Stimulated activated CD8-positive, alpha-beta memory T cell treated with anti-CD3 and anti-CD28 coated beads, Interleukin-2, amount 100 ng/mL, for 1 hour (primary cell): ENCODE measurements at places on chromosomes 13 and 19.
A peak's percentile ranks its signal among the peaks of the same experiment; 100 is the strongest.

GRCh38 chr19:48415395-48415794 lies 21.9 kb downstream of the GRIN2D start:
- peak; percentile 51 for DNase-seq

DNA sequence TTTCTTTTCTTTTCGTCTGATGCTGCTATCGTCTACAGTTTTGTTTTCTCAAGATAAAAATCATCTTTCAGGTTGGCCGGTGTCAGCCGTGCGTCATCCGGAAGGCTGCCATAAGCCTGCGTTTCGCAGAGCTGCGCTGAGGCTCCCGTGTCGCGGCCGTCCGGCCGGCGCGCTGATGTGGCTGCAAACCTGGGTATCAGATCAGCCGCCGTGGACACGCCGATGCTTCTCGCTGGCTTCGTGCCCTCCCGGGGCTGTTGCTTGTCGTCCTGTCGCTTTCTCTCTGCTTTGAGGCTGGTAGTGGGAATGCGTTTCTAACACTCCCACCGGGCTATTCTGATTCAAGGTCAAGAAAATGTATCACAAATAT lies 45.9 kb upstream of the TFDP1 start:
- DNase-seq, result no peak

DNA sequence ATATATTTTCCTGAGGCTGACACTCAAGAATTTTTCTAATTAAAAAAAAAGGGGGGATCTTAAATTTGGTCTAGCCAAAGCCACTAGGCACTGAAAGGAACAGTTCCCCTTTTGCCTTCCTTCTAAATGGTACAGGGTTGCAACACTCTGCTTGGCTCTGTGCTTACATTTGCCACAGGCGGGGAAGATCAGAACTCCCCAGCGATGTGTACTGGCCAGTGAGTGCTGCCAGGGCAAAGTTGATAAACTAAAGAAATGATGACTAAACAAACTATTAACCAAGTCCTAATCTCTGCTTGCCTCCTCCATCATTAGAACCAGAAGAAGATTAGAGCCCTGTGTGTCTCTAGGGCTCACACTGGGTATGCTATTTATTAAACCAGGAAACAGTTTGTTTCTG lies 75.3 kb upstream of the SCEL start:
- no peak for DNase-seq

GRCh38 chr13:30966101-30966500 lies 33.6 kb downstream of the TEX26 start:
- DNase-seq, result no peak

- peak; percentile 43 for DNase-seq
These were observed 13.5 kb upstream of the TLE5 start for GRCh38 chr19:3075605-3076431.

DNA sequence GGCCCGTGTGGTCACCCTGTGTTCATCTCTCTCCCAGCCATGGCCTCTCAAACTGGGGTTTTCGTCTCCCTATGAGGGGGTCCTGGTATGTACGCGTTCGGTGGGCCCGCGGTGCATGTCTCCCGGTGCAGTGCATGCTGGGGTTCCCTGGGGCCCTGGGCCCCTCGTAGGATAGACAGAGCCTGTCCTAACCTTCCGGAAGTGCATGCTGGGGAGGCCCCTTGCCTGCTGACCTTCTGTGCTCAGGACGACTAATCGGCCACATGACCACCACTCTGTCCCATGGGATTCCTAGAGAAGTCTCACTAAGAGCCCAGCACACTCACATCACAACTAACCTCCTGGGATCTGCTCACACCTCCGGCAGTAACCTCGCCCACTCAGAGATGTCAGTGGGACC lies 4.9 kb upstream of the USE1 start:
- no peak for DNase-seq
